ENCODE measurements at places on chromosomes 11 and 22.
A peak's percentile ranks its signal among the peaks of the same experiment; 100 is the strongest.

DNA sequence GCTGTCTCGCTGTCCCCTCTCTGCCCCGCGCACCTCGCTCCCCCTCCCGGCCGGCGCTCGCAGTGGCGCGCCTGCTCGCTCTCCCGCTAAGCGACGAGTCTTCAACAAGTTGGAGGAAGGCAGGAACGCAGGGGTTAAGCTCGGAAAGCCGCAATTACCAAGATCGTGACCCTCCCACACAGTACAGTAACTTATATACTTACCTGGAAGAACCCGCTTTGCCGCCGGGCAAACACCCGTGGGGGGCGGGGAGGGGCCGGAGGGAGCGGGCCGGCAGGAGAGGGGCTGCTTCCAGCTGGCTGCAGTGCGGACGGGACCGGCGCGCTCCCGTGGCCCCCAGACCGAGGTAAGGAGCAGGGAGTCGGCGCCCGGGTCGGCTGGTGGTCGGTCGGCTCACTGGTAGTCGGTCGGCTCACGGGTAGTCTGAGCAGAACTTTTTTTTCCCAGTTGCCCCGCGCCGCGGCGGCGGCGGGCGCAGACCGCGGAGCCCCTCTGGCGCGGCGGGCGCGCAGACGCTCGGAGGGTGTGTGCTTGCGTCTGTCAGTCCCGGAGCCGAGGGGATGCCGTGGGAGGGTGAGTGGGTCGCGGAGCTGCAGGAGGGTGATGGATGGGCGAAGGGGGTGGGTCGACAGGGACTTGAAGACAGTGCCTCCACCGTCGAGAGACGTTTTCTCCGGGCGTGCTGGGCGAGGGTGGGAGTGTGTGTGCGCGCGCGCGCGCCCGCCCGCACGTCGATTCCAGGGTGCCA is 101.2 kb upstream of the HSD17B12 start:
- DNase-seq: peak; percentile 62

DNA sequence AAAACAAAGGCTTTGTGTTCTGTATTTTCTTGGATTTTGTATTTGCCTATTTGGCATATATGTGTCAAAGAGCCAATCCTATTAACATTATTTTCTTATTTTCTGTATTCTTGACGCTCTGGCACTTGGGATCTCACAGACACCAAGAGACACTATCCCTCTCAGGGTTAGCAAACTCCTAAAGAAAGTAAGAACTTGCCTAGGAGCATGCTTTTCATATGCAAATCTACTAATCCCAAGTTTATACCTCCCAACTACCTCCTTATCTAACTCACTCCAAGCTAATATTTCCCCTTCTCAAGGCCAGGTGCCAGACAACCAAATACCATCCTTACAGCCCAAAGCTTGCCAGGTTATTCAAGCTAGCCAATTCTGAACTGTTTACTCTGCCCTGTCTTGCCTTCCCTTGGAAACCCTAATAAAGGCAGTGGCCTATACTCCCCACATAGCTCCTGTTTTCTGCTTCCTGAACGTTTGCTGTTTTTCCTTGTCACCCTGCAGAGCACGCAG is 455.4 kb upstream of the ANO3 start:
- DNase-seq: no peak

DNA sequence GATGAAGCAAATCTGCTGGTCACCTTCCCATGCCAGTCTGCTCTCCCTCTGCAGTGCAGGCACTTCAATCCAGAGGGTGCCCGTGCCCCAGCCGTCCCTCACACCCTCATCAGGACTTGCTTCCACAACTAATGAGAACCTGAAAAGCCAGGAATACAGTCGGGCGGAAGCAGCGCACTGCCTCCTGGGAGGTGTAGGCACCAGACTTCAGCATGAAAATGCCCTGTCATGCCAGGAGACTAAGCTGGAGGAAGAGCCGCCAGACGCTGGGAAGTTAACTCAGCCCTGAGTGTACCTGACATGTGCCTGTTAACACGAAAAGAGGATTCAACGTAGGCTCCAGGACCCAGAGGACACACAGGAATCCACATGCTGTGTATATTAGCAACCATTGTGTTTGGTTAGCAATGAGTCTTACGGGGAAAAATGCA is 40.1 kb upstream of the FLI1 start:
- DNase-seq: no peak

GRCh38 chr11:118151431-118151830 is 1.2 kb downstream of the SCN4B start:
- DNase-seq: peak; percentile 15

- no peak for DNase-seq
Observed at GRCh38 chr11:10651656-10652361, 41.7 kb downstream of the IRAG1 start.

DNA sequence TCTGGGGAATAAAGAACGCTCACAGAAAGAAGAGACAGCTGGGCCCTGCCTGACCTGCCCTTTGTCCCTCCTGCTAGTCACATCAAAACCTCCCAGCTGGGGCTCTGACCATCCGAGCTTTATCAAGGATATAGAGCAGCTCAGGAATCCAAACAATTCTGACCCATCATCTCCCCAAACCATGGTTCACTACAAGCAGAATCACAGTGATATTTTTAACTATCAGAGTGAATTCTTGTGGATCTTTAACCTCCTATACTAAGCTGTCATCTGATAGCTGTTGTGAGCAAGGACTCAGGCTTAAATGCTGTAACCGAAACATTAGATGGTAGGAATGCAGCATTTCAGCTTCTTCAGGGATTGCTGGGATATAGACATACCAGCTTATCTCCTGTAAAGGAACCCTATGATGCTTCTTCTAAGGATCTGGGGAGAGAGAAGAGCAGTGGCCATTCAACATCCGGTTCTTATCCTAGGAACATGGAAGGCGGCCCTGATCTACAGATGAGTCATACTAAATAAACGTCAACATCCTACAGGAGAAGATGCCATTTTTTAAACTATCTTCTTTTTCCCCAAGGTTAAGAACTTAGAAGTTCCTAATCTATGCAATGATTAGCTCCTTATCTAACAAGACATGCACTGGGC is 84.7 kb upstream of the AKIP1 start:
- no peak for DNase-seq

GRCh38 chr22:28116219-28116673 is 197.2 kb upstream of the PITPNB start:
- DNase-seq: no peak

DNA sequence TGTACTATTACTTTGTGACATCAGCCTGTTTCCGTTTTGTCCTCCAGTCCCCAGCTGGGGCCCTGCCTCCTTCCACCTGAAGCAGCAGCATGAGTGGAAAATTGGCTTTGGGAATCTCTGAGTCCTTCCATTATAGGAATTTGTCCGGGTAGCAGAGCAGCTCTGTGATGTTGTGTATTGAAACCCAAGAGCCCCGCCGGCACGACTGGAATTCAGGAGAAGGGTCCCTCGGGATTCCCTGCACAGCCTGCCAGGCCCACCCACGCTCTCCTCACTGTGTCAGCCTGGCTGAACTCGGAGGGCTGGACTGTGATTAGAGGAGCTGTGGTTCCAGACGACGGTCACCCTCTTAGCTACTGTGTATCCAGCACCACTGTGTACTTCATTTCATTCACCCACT is 18.8 kb upstream of the TSPAN18 start:
- no peak for DNase-seq

- no peak for DNase-seq
Observed at GRCh38 chr11:96136613-96137298, 206.2 kb downstream of the MAML2 start.

- DNase-seq: no peak
Observed at GRCh38 chr11:86617502-86617901, 54.9 kb downstream of the ME3 start.

DNA sequence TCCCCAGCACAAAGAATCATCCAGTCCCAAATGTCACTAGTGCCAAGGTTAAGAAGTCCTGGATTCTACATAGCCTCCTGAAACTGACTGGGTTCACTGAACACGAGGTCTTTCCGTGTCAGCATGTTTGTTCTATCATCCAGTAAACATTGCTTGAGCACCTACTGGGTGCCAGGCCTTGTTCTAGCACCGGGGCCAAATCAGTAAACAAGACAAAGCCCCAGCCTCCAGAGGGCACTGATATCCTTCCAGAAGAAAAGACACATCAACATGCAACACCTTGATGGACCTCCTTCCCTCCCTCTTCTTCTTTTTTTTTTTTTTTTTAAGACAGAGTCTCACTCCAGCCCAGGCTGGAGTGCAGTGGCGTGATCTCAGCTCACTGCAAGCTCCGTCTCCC is 26.9 kb downstream of the TPST2 start:
- no peak for DNase-seq

- DNase-seq: peak; percentile 72
Observed at GRCh38 chr11:107549253-107549953, 16.1 kb downstream of the ALKBH8 start.

GRCh38 chr11:67301951-67302516 is 1.3 kb upstream of the SSH3 start:
- DNase-seq: no peak

- no peak for DNase-seq
Observed at GRCh38 chr11:60098508-60098907, 10.0 kb downstream of the MS4A2 start.

DNA sequence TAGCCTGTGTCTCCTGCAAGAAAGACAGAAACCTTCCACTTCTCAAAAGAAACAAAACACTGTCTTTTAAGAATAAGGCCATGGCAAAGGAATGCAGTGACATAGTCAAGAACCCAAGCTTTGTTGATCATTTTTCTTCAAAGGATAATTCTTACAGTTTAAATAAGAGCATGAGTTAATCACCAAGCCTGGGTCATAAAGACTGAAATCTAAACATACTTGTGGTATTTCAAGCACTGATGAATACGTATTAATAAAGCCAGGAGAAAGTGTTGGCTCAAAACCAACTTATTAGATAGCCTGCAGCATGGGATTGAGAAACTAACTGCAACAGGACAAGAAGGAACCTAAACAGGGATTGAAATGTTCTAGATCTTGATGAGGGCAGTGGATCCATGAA is 143.3 kb upstream of the MTNR1B start:
- DNase-seq: no peak

DNA sequence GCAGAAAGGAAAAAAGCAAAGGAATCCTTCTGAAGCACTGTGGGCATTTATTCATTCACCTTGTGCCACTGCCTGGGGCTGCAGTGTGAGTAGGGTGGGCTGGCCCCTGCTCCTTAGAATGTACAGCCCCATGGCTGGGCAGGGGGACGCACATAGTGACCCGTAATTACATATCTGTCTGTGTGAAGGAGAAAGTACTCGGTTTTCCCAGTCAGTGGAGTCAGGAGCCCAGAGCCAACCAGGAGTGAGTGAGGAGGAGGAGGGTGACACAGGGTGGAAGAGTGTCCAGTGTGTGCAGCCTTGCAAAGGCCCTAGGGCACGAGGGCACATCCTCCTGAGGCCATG is 91.9 kb downstream of the CDKN1C start:
- no peak for DNase-seq

GRCh38 chr22:24498824-24499223 is 3.7 kb downstream of the UPB1 start:
- DNase-seq: no peak

DNA sequence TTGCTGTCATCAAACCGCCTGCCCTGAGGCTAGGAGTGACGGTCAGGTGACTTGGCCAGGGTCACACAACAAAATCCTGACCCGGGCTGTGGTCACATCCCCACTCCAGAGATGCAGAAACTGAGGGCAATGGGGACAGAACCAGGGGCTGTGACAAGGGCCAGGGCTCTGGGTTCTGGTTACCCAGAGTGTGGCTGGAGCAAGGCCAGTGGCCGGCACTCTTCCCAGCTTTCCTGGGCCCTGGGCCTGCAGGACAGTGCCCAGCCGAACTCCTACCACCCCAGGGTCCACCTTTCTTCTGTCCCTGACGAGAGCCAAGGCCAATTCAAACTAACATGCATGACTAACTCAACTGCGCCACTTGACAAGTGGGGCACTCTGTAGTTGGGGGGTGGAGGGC is 35.9 kb downstream of the ARVCF start:
- no peak for DNase-seq

GRCh38 chr11:126420698-126421256 is 65.3 kb downstream of the ST3GAL4 start:
- no peak for DNase-seq

GRCh38 chr22:33166206-33166605 is 108.0 kb upstream of the SYN3 start:
- no peak for DNase-seq

- no peak for DNase-seq
Observed at GRCh38 chr11:1532014-1532586, 40.0 kb downstream of the DUSP8 start.

DNA sequence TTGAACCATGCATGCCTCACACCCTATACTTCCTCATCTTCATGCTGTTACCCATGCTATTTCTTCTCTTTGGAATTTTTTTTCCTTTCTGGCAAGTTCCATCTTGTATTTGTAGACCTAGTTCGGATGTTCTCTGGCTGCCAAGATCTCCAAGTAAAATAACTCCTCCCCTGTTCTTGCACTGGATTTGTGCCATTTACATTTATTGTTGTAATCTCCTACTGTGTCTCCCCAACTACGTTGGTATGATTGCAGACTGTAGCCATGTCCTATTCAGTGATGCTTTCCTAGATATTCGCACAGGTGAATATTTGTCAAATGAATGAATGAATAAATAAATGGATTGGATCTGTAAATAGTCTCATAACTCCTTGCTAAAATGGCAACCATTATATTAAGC is 546.0 kb downstream of the MN1 start:
- no peak for DNase-seq

GRCh38 chr22:49663311-49663711 is 164.4 kb downstream of the BRD1 start:
- DNase-seq: no peak

DNA sequence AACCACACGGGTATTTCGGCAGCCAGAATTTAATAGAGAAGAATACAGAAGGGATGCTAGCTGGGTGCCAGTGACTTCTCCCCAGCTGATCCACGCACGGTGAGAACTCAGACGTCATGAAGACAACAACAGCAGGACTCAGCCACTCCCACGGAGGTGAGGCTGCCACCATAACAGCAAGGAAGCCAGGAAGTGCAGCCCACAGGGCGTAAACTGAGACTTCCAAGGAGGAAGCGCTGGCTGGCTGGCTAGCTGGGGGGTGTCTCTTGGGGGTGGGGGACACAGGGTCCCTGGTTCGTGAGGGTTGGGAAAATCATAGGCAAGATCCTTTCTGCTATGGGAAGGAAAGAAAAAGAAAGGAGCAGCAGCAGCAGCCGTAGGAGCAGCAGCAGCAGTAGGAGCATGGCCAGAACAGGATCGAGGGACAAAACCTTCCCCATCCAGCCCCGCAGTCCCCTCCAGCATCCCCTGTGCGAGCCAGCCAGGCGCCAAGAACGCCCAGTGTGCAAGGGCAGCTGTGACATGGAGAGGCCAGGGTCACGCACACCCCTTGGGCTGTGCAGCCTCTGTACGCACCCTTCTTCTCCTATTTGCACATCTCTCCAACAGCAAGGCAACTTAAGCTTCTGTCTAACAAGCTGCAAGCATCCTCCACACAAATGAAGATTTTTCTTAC is 49.6 kb upstream of the SHANK2 start:
- no peak for DNase-seq

DNA sequence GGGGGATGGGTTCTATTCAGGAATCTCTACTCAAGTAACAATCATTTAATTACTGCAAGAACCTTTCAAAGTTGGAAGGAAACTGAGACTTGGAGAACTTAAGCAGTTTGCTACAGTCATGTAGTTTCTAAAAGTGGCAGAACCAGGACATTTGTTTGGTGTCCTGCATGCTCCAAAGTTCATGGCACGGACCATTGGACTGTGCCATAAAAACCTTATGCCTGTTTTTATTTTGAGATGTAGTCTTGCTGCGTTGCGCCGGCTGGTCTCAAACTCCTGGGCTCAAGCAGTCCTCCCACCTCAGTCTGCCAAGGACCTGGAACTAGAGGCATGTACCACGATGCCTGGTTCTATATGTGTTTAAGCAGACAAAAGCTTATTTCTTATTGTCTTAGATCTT is 18.6 kb upstream of the AIFM3 start:
- no peak for DNase-seq

GRCh38 chr11:107651672-107652071 is 60.2 kb downstream of the SLN start:
- peak; percentile 9 for DNase-seq
